ENCODE measurements at places on chromosomes 6 and 20.

GRCh38 chr20:2845607-2846006 lies 5.1 kb downstream of the VPS16 start:
- no peak for DNase-seq

DNA sequence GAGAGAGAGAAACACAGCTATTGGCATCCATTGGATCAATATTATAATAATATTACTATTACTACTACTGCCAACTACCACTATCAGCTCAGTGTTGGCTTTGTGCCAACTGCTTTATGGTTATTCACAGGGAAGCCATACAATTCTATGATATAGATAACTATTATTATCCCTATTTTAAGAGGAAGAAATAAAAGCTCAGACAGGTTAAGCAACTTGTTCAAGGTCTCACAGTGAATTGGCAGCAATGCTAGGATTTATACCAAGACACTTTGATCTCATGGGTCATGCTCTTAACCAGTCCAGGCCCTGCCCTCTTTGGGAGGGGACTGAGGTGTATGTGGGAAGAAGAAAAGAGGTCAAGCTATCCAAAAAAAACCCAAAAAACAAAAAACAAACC lies 82.0 kb upstream of the TRAF3IP2 start:
- DNase-seq = no peak

DNA sequence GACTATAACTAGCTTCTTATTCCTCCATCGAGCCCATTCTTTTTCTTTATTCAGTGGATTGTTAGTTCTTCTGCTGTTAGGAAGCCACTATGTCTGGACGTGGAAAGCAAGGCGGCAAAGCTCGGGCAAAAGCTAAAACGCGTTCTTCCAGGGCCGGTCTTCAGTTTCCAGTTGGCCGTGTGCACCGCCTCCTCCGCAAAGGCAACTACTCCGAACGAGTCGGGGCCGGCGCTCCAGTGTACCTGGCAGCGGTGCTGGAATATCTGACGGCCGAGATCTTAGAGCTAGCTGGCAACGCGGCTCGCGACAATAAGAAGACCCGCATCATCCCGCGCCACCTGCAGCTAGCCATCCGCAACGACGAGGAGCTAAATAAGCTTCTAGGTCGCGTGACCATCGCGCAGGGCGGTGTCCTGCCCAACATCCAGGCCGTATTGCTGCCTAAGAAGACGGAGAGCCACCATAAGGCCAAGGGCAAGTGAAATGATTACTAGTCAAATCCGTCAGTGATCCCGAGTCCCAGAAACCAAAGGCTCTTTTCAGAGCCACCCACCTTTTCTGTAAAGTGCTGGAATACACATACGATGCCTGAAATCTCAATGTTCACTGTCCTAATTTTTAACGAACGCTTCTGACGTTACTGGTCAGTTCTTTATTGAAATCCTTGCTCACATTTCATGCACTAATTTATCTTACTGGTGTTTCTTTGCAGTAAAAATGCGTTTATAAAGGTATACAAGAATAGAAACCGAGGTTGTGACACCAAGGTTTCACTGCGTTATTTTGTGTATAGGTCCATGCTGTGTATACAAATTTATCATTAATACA lies 129.9 kb downstream of the HFE start:
- peak; percentile 84 for DNase-seq

DNA sequence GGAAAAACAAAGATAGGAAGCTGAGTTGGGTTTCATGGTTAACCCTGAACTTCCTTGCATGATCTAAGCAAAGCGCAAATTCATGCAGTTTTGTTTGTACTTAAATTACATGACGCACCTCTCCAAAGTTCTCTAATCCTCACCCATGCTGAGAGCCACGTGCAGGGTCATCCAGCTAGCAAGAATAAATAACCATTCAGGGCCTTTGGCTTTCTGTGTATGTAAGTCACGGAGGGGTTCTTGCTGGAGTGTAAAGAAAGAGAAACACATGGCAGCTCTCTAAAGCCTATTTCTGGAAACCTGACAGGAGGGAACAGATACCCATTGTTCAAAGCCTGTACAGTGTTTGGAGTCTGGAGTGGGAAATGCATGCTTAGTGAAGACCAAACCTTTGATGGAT lies 171.7 kb upstream of the CCN2 start:
- no peak for DNase-seq

DNA sequence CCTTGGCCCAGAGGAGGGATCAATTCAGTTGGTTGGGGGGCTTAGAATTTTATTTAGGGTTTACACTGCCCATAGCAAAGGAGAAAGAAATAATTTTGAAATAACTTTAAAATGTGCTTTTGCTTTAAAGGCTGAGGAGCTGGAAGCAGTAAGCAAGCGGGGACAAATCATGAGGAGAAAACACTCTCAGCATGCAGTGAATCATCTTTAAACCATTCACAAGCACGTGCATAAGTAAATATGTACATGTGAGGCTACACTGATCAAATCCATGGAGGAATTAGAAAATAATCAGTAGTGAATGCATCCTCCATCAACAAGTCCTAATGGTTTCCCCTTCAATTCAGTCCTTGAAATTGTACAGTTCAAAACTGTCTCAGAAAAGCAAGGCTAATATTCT lies 181.0 kb downstream of the MTFR2 start:
- no peak for DNase-seq

DNA sequence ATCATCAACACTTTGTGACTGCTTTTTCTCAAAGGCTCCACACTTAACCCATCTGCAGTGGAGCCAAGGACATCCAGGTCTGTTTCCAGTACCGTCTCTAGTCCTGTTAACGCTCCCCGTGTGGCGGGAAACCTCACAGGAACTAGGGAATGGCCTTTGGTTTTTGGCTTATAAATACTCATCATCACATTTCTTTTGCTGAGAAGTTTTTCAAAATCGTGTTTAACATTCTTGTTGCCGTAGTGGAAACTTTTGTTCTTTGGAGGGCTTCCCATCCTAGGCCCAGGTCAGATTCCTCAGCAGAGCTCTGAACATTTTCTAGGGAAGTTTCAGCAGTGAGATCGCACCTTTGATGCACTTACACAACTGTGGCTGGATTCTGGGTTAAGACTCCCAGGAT lies 24.6 kb downstream of the DAAM2 start:
- DNase-seq = no peak

- peak; percentile 50 for DNase-seq
Measured at GRCh38 chr6:30720738-30721197, 616 bp downstream of the TUBB start.

DNA sequence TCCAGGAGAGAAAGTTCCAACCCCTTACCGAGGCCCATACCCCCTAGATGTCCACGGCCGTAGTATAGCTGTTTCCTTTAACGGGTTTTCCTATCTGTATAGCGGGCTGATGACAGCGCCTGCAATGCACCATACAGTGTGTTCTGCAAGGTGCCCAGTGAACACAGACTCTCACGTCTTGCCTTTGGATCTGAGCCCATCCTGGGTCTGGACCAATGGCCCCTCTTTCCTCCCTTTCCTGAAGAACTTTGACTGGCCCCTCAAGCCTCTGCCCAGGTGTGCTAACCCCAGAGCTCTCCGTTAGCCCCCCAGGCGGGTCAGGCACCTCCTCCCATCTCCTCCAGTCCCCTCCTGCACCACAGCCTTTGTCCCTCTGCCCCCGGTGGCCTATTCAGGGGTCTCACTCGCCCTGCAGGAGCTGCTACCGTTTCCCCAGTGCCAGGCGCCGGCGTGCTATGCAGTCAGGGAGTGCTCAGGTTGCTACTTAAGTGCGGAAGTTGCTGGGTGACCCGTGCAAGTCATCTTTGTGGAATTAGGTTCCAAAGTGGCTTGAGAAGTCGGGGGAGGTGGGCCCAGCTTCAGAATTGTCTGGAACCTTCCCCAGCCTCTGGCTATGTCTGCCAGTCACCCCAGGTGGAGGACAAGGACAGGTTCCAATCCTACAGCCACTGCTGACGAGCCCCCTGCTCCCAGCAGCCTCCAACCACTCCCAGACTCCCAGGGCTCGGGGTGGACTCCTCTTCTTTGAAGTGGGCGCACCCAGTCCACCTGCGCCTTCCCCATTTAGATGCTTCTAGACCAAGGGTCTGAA lies 35.0 kb upstream of the ZBP1 start:
- no peak for DNase-seq

DNA sequence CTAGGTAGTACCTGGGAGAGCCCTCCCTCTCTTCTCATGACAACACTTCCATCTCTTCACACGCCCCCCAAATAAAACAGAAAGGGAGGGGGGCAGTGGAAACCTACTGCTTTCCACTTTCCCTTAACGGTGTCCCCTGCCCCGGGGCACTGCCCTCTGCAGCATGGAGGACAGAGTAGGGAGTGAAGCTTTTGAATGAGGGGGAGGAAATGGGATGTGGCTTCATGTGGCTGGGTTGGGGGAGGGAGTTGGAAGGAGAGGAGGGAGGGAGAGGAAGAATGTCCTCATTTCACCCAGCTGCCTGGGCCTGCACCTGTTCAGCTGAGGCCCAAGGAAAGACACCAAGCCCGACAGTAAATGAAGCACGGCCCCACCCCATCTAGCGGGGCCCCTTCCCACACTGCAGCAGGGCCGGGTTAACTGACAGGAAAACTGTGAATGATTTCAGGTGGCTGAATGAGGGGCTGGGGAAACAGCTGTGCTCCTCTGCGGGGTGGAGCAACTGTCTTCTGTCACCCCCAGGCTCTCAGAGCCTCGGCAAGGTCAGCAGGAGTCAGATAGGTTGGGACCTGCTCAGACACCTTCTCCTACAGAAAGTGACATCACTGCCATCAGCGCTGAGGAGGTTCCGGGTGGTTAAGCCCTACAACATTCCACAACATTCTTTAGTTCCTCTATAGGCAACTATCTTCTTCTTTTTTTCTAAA lies 40.0 kb upstream of the TAF8 start:
- no peak for DNase-seq

- DNase-seq = no peak
Measured at GRCh38 chr6:126118058-126118755, 131.9 kb downstream of the TRMT11 start.

GRCh38 chr20:35849706-35850105 lies 77.9 kb downstream of the PHF20 start:
- no peak for DNase-seq

DNA sequence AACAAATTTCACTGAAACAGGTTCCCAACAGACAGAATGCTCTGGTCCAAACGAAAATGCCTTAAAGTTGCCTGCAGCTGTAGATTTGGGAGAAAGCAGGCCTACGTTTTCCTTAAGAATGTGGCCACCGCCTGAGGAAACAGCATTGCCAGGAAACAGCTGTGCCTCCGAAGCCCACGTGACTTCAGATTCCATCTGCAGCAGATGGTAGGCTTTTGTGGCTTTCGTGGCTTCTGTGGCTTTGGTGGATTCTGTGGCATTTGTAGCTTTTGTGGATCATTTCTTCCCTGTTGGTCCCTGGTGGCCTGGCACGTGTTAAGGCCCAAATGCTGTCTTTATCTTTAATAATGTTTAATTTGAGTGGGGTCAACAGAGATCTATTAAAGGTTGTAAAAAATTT lies 222.9 kb downstream of the TTLL2 start:
- DNase-seq = no peak
